ENCODE measurements at places on chromosomes 6 and 20.

- no peak for DNase-seq
These were observed 12.7 kb downstream of the IL17F start for GRCh38 chr6:52231406-52232127.

DNA sequence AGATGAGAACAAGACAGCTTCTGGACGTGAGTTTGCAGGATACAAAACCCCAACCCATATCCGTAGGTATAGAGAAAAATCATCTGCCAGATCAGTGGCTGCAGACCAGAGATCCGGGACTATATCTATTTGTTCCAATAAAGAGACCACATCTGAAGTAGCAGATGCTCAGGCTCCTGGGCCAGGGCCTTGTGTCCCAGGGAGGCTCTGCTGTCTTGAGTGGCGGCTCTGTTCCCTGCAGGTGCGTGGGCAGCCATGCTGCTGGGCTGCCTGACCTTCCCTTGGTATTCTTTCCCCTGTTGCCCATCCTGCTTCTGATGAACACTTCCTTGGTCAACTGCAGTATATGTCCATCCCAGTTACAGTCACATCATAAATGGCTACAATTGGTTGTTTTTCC is 34.9 kb downstream of the ERMARD start:
- DNase-seq = no peak

DNA sequence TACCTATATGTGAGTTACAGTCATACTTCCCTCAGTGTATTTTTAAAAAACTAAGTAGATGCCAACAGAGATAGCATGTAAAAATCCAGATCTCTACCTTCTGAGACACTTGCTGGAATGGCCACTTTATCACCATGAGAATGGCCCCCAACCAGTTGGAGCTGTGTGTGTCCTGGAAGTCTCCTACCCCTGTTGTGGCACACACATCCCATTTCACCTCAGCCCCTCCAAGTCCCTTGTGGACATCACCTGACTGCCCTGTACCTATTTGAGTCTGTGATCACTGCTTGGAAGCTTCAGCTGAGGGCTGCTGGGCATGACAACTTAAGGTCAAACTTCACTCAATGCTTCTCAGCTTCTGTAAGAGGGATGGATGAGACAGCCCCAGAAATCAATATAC is 24.1 kb downstream of the MOCS1 start:
- no peak for DNase-seq

DNA sequence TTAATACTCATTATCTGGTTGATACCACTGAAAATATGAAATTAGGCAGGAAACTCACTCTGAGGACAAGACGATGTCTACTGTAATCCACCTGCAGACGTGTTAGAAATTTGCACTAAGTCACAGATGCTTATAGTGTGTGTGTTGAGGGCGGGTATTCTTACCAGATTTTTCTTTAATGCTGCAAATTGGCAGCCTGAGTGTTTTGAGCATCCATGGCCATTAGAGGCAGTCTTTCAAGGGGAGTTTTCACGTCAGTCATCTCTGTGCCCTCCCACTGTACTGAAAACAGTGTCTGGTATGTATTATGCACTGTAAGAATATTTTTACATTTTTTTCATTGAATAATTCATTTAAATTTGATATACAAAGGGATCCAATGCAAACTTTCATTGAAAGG is 266.5 kb upstream of the QKI start:
- DNase-seq = no peak

- DNase-seq = peak; percentile 52
These were observed 48.1 kb downstream of the CHMP4B start for GRCh38 chr20:33859157-33859695.

DNA sequence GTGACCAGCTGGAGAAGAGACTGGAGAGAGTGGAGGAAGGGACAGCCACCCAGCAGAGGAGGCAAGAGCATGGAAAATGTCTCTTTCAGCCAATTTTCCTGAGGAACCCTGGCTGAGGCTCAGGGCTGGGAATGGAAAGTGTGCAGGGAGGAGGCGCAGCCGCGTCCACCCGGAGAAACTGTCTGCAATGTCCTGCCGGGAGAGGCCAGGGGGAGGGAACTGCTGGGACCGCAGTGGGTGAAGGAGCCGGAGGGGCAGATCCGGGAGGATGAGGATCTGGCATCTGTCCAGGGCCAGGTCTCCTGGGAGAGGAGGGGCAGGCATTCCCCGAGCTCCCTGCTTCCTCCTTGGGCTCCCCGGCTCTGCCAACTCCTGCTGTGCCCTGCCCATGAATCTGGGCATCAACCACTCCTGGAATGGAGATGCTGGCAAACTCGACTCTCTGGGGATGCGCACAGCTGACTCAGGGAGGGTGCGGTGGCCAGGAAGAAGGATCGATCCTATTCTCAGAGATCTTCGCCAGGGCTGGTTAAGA is 17.4 kb upstream of the HM13 start:
- DNase-seq = no peak

DNA sequence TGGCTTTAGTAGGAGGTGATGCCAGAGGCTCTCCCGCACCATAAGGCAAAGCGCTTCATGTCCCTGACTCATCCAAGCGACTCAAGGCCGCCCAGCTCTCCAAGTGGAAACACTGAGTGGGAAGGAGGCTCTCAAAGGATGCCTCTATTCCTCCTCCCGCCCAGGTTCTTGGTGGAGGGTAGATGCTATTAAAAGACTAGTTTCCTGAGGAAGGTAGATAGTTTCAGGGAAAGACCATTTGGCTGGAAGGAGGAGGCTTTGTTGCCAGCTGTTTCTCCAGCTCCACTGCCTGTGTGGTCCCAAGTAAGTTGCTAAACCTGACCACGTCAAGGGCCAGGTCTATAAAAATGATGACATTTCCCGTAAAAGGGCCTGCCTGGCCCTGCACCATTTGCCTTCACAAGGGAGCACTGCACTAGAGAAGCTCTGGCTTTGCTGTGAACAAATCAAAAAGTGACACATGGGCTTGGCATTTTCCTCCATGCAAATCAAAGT is 48.2 kb downstream of the GMDS start:
- DNase-seq = no peak

GRCh38 chr20:50427719-50428083 is 82.5 kb upstream of the PTPN1 start:
- DNase-seq = no peak

DNA sequence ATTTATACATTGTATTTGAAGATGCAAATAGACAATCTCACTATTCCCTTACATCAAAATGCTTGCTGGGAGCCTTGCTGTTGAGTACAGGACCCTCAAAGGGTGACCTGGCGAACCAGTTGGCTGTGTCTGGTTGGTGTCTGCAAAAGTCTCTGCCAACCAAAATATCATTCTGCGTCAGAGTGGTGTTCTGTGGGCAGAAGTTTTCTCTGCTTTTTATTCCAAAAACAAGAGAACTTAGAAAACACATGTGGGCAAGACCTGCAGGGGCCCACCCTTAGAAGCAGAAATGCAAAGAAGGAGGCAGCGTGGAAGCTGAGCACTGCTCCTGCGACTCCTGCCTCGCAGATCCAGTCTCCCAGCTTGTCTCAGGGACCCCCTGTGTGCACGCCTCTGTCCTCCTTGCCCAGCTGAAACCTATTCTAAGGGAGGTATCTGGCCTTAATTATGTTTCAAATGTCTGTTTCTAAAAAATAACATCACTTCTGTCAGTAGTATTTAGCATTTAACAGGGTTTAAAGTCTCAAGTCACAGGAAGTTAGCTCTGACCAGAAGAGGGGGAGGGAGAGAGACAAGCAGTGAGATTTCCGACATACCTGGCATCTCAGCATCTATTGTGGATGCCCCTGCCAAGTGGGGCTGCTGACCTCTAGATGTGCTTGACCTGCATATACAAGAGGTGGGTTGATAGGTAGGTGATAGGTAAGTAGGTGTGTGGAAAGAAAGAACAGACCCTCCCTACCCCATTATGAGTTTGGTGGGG is 101.3 kb downstream of the SASH1 start:
- no peak for DNase-seq

DNA sequence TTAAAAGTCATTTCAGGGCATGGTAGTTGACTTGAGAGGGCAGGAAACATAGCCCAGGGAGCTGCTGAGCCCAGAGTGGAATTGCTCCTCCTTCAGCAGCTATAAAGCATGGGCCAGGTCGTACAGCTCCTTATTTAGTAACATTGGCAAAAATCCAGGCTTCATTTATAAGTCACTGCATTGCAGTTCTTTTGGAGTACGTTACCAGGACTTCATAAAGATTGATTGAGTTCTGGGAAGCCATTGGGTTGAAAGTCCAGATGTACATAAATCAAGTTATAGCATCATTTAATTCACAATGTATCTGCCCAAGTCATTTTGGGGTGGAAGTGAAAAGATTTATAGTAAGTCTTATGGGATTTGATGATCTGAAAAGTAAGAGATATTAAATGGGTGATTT is 53.0 kb upstream of the ANKEF1 start:
- DNase-seq = no peak

DNA sequence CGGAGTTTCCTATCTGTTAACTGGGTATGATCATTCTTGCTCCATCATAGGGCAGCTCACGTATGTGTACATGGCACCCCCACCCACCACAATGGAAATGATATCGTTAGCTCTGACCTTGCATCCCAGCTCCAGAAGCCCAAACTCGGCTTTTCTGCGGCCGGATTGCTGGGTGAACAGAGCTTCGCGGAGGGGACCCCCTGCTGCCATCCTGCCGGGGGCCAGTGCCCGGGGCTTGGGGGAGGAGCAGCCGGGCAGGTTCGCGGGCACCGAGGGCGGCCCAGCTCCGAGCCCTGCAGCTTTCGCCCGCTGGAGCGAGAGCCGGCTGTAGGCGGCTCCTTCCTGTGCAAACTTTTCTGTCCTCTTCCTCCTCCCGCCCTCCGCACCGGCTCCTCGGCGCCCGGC is 24.9 kb upstream of the FUCA2 start:
- peak; percentile 37 for DNase-seq

DNA sequence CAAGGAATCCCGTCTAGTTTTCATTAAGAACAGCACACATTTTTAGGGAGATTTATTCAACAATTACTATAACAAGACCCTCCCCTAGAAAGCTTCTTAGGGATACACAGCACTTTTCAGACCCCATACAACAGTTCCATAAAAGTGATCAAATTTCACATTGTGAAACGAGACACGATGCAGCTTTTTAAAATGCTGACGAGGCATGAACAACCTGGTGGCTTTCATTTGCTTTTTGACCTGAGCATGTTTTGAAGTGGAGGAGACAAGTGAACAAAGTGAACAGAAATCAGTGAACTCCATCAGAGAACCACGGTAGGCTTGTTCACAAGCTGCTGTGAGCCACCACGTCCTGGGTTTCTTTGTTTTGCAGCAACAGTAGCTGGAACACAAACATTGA is 112.2 kb downstream of the PCSK2 start:
- DNase-seq = no peak

- no peak for DNase-seq
These were observed 75.2 kb upstream of the ADTRP start for GRCh38 chr6:11853678-11854407.

- DNase-seq = peak; percentile 35
These were observed 48.6 kb downstream of the SLC2A10 start for GRCh38 chr20:46757754-46758678.

DNA sequence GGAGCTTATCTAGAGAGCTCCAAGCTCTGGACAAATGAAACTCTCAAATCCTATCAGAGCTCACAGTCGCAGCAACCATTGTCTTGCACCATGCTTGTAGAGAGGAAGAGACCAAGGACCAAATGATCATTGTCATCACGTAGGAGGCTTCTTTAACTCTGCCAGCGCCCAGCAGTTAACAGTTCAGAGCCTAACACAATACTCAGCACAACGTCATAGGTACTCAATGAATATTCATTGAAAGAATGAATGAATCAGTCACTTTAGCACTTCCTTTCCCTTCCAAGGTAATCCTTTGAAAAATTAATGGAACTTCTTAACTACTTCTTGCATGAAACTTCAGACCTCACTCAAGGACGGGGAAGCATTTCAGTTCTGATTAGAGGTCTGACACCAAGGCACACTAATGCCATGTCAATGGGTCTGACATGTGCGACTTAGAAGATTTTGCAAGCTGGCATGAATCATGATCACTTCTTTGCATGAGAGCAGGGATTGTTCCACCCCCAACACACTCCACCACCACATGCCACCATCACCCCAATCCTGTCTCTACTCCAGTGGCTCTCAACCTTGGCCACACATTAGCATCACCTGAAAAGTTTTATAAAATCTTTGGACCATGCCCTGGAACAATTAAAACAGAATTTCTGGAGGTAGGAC is 45.1 kb downstream of the KHDC1L start:
- DNase-seq = no peak

DNA sequence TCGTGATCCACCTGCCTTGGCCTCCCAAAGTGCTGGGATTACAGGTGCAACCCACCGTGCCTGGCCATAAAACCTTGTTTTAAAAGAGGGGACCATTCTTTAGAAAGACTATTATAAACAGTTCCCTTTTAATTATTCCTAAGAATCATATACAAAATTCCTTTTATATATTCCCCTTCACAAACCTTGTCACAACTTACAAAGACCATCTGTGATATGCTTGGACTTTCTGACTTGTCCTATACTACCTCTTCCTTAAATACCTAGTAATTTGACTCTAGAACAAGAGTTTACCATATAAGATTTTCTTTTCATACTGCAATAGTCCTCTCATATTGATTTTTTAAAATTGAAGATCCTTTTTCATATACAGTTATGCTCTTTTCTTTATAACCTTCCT is 135.8 kb upstream of the PRSS16 start:
- DNase-seq = no peak

GRCh38 chr6:98452685-98453084 is 381.7 kb upstream of the POU3F2 start:
- DNase-seq = no peak

DNA sequence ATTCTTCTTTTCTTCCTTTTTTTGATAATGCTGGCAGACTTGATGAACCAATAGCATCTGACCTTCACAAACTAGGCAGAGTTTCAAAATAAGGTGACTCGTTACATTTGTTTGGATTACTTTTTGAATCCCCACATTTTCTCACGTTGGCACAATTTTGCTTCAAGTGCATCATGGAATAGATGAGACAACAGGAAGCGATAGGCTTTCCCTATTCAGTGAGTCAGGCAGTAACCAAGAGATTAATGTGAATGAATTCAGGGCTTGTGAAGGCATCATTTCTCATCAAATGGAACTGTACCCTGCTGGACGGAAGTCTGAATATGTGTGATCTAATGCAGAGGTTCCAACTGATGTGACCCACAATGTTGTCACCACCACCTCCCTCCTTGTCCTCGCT is 10.7 kb downstream of the RFPL4B start:
- no peak for DNase-seq

- DNase-seq = no peak
These were observed 811.9 kb downstream of the TENT5A start for GRCh38 chr6:80940571-80940970.

- no peak for DNase-seq
These were observed 8.2 kb upstream of the MTHFD1L start for GRCh38 chr6:150857062-150857944.
